ENCODE measurements at places on chromosomes 7 and 10.

GRCh38 chr10:104081998-104082397 is 3.7 kb downstream of the COL17A1 start:
- DNase-seq, result no peak

DNA sequence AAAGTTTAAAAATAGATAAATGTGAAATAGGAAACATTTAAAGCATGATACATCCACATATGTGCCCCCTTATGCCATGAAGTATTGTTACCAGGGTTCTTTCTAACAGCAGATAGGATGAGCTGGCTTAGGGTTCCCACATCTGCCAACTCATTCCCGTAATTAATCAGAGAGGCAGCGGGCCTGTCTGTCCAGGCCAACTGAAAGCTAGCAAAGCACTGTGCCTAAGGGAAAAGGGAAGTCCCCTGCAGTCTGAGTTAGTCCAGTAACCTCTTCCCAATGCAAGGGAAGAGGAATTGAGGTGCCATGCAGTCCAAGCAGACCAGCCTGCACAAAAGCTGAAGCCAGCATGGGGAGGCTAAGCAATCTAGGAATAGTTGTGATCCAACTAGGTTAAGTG is 18.3 kb upstream of the ZC3HAV1L start:
- DNase-seq, result no peak

GRCh38 chr7:95686109-95686508 is 86.2 kb upstream of the DYNC1I1 start:
- no peak for DNase-seq

GRCh38 chr10:65197935-65198334 is 1676.7 kb downstream of the REEP3 start:
- no peak for DNase-seq

DNA sequence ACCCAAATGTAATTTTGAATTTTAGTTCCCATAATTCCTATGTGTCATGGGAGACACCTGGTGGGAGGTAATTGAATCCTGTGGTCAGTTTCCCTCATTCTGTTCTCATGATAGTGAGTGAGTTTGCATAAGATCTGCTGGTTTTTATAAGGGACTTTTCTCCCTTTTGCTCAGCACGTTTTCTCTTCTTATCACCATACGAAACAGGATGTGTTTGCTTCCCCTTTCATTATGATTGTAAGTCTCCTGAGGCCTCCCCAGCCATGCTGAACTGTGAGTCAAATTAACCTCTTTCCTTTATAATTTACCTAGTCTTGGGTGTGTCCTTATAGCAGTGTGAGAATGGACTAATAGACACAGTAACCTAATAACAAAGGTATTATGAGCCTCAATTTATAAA is 36.1 kb upstream of the ZNF736 start:
- DNase-seq, result no peak

DNA sequence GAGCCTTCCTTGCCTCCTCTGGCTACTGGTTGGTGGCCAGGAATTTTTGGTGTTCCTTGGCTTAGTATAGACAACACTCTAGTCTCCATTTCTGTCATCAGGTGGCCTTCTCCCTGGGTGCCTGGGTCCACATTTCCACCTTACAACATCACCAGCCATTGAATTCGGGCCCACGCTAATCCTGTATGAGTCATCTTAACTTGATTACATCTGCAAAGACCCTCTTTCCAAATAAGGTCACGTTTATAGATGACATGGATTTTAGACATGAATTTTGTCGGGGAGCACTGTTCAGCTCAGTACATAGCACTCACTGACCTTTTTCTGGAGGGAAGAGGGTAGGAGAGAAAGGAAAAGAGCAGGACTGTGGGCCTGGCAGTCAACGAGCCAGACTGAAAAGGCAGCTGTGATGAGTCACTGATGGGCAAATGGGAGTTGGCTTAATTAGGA is 39.4 kb downstream of the MMRN2 start:
- no peak for DNase-seq

DNA sequence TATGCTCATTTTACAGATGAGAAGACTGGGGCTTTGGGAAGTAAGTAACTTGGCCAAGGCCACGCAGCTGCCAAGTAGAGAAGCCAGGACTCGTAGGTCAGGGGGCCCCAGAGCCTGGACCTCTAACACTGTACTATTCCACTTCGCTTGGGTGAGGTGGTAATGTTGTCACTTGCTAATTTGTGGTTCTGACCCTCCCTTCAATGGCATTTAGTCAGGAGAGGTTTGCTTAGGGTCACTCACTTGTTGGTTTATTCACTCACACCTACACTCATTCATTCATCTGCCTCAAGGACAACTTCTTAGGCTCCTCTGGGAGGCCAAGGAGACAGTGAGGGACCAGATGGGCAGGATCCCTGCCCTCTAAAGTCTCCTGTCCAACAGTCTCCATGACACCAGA is 21.3 kb downstream of the BTBD16 start:
- DNase-seq, result no peak

DNA sequence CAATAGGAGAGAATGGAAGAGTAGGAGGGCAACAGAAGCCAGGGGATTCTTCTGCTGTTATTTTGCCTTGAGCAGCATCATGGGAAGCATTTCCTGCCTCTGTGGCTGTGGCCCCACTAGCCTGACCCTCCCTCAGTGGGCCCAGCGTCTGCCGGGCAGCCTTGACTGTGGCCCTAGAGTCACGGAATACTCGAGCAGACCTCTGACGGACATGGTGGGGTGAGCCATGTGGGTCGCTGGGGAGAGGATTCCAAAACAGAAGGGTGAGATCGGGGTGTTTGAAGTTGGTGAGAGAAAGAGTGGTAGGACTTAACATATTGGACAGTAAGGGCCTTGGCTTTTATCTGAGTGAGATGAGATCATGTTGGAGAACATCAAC is 8.3 kb upstream of the PRKAG2 start:
- DNase-seq, result no peak

GRCh38 chr7:151237244-151238189 is 5.2 kb downstream of the CHPF2 start:
- DNase-seq, result no peak

DNA sequence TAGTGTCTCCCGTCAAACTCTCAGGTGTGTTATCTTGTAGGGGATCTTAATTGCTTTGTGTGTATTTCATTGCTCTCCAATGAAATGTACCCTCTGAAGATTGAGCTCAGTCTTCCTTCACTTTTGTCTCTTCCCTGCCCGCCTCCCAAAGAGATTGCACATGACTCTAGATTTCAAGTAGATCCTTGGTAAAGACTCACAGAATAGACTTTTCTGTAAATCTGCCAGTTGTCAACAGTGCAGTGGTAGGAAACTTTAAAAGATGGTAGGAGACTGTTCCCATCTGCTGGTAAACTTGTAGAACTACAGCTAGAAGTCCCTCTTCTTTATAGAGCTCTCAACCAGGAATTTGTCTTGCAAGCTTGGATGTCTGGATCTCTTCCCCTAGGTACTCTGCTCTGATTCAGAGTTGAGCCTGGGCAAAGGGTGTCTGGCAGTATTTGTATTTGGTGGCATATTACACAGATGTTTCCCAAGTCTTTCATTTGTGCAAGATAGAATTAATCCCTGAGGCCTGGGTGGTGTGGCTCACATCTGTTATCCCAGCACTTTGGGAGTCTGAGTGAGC is 9.6 kb downstream of the CCL26 start:
- DNase-seq, result no peak

GRCh38 chr7:25260862-25261494 is 32.7 kb upstream of the NPVF start:
- peak; percentile 4 for DNase-seq

DNA sequence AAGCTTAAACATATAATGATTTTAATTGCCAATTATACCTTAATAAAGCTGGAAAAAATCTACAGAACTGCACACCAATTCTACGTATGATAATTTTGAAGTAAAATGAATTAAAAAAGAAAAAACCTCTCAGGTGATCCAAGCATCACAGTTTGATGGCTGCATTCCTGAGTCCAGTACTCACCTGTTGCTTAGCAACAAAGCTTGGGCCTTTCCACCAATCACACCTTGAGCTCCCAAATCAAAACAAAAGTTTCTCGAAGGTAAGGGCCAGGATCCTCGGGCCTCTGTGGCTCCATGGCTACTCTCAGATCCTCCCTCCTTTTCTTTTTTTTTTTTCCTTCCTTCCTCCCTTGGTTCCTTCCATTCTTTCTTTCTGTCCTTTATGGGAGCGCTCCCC is 137.2 kb upstream of the PCBD1 start:
- DNase-seq, result no peak

DNA sequence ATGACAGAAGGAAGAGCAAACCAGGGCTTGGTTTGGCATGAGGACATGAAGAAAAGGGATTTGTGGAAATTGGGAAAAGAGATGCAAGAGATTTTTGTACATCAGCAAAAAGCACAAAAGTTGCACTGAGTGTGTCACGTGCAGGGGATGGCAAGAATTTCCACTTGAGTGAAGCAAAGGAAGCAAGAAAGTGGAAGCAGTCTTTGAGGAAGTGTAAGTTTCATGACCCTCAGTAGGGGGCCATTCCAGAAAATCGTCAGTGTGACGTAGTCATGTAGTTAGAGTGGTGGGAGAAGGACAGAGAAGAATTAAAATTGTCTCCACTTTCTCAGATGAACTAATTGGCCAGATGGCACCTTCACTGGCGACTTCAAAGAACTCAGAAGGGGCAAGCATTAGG is 123.3 kb upstream of the FZD1 start:
- DNase-seq, result no peak

- no peak for DNase-seq
Observed at GRCh38 chr7:124603066-124603465, 162.5 kb downstream of the GPR37 start.

DNA sequence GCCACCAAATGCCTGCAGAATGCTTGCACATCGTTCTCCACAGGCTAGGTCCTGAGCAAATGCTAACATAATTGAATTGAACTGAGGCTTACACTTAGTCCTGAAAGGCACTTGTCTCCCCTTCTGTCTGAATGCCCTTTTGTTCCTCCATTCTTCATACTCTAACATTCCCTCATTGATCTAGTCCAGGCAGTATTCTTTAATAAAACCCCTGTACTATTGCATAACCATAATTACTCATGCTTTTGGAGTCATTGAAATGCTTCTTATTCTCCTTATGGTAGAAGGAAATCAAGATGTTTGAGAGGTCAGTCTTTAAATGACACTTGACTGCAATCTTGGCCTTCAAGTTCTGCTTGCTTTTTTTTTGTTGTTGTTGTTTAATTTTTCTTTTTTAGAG is 7.1 kb downstream of the PI4K2A start:
- DNase-seq, result no peak

DNA sequence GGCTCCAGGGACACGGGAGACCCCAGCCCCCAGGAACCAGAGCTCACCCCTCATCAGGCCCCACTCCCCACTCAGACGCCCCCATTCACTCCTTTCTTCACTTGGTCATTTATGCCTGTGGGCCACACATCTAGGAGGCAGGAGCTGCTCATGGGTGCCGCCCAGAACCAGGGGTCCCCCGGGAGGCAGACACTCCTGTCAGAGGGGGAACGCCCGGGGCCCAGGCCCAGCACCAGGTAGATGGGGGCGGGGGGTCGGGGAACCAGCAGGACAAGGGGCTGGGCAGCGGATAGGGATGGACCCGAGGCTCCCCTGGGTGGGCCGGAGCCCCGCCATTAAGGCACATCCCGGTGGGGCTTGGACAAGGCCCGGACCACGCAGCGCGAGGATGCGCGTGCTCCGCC is 11.8 kb downstream of the CALY start:
- no peak for DNase-seq

DNA sequence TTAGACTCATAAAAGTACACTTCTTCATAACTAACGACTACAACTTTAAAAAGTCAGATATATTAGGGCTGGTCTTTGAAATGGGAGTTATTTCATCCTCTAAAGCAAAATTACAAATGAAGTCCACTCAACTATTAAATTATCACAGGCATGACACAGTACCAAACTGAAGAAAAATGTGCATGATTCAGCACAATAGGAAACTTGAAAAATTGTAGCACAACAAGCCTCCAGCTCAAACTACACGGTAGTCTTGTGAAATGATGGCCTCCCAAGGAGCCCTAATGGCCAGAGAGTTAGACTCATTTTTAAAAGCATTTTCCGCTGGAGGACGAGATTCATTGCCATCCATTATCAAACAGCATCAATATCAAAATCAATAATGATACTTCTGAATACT is 76.4 kb downstream of the MAGI2 start:
- no peak for DNase-seq

DNA sequence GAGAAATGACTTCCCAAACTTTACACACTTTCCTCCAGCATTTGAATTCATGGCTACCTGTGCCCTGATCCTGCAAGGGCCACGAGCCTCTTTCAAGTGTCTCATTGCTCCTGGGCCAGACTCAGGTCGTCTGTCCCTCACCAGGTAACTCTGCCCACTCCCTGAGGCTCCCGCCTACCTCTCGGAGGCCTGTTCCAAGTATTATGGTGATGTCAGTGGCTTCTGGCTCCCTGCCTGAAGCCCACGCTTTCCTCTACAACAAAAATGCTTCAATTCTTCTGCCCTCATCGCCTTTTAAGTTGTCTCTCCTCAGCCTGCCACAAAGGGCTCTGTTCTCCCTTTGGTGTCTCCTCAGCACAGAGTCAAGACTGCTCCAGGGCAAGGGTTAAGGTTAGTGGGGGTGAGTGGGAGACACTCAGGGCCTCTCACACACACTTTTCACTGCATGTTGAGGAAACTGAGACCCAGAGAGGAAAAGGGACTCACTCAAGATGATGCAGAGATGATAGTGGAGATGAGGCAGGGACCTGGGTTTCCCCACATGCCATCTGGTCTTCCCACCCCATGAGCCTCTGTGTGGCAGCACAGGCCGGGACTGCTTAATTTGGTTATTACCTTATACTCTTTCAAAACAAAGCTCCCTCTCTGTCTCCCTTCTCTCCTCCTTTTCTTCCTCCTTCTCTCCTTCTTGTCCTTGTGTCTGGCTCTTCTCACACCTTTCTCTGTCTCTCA is 28.3 kb upstream of the EGR2 start:
- no peak for DNase-seq

DNA sequence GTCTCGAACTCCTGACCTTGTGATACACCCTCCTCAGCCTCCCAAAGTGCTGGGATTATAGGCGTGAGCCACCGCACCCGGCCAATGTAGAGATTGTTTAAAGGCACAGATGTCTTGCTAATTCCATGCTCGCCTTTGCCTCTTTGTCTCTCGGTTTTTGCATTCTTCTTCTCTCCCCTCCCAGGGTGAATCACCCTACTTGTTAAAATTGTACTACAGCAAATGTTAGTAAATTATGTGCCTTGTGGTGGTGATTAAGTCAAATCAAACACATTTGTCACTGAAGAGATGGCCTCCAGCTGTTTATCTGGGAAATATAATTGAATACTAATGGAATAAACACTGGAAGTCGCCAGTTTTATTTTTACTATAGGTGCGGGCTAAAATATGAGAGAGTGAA is 384.4 kb upstream of the AUTS2 start:
- no peak for DNase-seq

- DNase-seq, result no peak
Observed at GRCh38 chr10:69898941-69899340, 97.2 kb downstream of the COL13A1 start.

DNA sequence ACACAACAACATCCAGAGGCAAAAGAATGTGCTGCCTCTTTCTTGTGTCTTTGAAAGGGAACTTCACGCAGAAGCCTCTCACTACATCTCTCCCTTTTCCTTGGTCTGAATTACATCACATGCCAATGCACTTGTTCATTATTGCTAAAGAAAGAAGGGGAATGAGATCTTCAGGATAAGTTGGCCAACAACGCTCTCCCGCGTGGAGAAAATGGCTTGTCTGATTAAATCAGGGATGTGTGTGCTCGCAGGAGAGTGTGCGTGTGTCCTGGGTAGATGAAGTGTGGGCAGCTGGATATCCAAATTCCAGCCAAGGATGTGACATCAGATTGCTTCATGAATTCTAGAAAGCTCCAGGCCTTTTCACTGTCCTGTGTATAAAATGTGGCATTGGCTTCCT is 541.6 kb upstream of the FZD8 start:
- no peak for DNase-seq

GRCh38 chr7:1529383-1530116 is 952 bp upstream of the MAFK start:
- DNase-seq, result no peak

- DNase-seq, result no peak
Observed at GRCh38 chr7:27364344-27364758, 121.7 kb downstream of the EVX1 start.
